AG04450 (cell line): ENCODE measurements at places on chromosomes 3 and 15.

DNA sequence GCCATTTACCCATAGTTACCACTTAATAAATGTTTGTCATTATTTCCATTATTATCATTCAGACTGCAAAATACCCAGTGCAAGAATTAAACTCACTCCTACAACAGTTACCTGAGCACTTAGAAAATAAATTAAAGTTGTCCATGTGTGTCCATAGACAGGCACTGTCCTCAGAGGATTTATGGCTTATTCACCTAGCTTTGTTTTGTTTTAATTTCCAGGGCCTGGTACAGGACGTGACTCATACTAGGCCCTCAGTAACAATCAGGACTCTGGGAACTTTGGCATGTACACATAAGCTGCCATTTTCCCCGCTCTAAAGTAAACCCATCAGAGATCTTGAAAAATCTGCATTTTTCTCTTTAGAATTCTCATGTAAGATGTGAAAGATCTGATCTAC lies 458.5 kb upstream of the ARRDC4 start:
- no peak for DNase-seq

- peak; percentile 43 for DNase-seq
Measured at GRCh38 chr3:168040607-168041208, 55.0 kb downstream of the GOLIM4 start.

GRCh38 chr3:66722675-66723074 lies 221.9 kb upstream of the LRIG1 start:
- peak; percentile 68 for DNase-seq

- DNase-seq = no peak
Measured at GRCh38 chr15:39131609-39132008, 449.3 kb upstream of the THBS1 start.

- DNase-seq = peak; percentile 41
Measured at GRCh38 chr15:100093211-100094126, 248.3 kb downstream of the ADAMTS17 start.
